Mucosa of descending colon (tissue), 3 donors: ENCODE measurements at places on chromosomes 5 and 9. TPM values are rescaled to one million over a fixed set of nuclear protein-coding genes. Genes with fewer than 3 reads are reported as not detected.

DNA sequence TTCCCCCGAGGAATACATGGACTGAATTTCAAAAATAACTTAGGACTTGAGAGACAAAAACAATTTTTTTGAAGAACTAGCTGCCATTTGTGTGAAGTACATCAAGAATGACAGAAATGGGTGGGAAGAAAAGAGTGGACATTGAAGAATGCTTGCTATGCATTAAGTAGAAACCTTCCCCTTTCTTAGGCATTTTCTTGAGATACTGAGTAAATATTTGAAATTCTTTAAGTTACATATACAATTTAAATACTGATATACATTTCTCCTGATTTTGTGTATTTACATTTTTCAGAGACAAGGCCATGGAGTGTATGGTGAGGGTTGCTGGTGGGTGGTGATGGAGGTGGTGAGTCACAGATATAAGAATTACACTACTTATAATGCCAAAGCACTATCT is 319.3 kb upstream of the ADAMTSL1 start:
- no peak for DNase-seq

DNA sequence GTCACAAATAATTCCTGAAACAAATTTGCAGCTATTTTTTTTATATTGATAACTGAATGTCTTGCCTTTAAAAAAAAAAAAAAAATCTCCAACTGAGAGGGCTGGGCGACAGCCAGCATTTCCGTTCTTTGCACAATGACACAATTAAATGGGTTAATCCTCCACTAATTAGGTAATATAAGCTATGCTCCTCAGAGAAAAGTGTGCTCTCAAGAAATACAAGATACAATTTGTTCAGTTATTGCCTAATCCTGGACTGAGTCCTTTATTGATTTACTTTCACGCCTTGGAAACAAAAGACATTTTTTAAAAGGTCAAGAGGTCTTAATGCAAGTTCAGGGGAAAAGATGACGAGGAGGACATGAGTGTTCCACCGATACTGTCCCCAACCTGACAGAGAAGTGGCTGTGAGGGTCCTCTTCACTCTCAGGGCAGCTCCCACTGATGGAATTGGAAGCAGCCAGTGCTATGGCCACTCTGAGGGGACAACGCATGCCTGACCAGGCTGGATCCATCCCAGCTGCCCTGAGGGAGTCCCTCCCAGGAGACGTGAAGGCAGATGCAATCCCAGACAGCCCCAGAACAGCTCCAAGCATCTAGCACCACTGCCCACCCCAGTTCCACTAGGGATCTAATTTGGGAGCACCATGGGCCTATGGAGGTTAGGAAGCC is 220.7 kb downstream of the GNA14 start:
- DNase-seq: no peak

- no peak for DNase-seq
These were observed 126.0 kb upstream of the TMEM161B start for GRCh38 chr5:88394536-88395175.

DNA sequence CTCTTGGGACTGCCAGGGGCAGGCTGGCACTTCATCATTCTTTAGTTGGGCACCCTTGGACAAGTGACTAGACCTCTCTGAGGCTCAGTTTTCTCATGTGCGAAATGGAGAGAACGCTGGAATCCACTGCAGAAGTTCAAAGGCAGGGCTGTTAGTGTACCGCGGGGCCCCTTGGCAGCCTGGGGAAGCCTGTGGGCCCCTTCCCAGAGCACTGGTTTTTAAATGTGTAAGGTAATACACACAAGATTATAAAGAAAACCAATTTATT is 209.5 kb upstream of the MVB12B start:
- no peak for DNase-seq

DNA sequence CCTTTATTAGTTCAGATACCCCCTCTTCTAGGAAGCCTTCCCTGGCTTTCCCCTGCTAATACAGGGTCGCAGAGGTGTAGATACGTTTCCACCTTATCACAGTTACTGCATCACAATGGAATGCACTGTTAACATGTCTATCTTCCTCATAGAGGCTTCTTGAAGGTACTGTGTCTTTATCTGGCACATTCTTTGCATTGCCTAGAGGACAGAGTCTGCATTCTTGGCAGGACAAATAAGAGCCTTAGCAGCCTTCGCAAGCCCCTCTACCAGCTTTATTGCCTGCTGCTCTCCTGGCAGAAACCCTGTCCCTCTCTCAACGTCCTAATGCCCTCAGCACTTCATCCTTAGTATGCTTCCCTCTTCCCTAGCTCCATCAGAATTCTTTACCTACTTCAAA is 31.6 kb downstream of the SLC1A3 start:
- DNase-seq: no peak

DNA sequence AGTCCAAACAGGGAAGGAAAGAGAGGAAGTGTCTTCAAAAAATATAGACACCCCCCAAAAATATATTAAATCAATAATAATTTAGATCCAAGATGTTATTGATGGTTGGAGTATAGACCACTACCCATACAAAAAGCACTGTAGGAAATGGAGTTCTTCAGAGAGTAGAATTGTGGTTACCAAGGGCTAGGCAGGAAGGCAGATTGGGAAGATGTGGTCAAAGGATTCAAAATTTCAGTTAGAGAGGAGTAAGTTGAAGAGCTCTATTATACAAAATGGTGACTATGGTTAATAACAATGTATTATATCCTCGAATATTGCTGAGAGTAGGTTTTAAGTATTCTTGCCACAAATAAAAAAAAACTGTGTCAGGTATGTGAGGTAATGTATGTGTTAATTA is 149.4 kb downstream of the CWC27 start:
- no peak for DNase-seq

DNA sequence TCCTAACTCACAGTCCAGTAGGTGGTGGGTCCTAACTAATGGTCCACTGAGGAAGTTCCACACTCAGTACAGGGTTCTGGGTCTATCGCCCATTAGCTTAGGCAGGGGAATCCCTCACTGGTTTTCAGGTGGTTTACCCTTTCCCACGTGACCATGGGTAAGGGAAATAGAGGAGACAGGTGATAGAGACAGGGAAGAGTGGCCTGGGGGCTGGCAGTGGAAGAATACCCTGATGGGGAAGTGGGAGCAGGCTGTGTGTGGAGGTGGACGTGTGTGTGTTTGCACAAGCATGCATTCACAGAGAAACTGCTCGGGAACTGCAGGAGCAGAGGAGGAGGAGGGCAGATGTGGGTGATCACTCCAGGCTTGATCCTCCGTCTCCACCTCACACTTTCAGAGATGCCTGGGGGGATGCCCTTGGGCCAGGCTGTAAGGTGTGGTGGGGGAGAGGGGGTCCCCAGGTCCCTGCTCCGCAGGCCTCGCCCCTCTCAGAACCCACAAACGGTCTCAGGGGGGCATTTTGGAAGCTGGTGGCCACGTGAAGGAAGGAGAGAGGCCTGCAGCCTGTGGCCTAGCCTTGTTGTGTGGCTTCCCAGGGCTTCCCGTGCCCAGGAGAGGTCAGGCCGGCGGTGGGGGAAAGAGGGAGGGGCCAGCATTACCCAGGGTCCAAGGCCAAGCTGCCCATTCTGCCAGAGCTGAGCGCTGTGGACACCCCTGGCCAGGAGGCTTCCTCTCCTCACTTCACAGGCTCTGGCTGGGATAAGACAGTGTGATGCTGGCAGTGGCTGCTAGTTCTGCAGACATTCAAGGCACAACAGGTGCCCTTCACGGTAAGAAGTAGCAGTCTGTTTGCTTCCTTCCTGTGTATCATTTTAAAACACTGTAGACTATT is 80.0 kb downstream of the OTULIN start:
- DNase-seq: no peak

DNA sequence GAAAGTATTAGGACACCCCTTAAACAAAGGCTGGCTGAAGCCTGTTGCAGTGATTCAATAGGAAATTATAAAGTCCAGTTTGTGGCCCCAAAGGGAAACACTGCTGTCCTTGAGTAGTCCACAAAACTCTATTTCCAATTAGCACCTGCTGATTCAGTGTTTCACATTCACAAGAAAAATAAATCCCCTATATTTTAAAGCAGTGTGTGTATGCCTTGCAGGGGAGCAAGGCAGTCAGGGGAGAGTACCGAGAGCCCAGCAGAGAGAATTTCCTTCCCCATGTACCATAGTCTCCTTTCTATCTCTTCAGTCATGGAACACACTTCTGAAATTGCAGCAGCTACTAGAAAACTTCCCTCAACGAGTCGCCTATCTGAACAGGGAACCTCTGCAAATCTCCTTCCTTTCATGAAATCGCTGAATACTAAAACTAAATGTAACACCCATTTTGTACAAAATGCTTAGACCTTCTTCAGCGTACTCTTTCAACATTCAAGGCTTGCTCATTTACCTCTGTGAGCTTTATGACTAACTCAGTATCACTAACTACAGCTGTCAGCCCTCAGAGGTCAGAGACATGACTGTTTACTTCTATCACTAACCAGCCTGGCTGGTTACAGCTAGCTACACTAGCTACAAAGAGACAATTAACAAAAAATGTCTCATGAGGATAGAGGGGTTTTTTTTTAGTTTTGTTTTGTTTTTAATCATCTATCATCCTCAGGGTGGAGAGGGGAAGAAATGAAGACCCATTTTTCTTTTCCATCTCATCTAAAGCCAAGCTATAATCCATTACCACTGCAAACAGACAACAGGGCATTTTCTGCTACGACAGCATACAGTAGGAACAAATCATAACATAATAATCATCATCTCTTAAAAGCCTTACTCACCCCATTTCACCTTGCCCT is 188.7 kb downstream of the EBF1 start:
- DNase-seq: no peak

- no peak for DNase-seq
These were observed 316.5 kb downstream of the BNC2 start for GRCh38 chr9:16553869-16554540.

DNA sequence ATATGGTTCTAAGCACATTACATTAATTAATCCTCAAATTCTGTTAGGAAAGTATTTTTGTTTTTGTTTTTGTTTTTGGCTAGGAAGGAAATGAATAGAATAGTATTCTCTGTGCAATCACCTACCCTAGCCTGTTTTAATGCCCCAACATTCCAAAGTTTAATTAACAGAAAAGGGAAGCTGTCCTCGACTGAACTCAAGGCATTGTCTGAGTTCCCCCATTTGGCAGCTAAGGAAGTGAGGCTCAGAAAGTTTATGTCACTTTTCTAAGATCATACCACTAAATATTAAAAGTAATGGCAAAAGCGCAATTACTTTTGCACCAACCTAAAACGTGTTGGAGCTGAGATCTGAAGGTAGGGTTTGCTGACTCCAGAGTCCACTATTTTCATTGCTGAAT is 59.8 kb downstream of the FGF1 start:
- DNase-seq: no peak

DNA sequence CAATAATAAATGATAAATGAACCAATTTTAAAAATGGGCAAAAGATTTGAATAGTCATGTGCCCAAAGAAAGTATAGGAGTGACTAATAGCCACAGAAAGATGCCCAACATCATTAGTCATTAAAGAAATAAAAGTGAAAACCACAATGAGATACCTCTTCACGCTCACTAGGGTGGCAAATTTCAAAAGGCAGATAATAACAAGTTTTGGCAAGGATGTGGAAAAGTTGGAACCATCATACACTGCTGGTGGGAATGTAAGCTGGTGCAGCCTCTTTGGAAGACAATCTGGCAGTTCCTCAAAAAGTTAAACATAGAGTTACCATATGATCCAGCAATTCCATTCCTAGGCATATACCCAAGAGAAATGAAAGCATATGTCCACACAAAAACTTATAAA is 1819.8 kb downstream of the MAT2B start:
- DNase-seq: no peak

GRCh38 chr9:129908906-129909305 is 73.6 kb downstream of the USP20 start:
- no peak for DNase-seq

- DNase-seq: no peak
These were observed 31.4 kb upstream of the FAT2 start for GRCh38 chr5:151622367-151623088.

DNA sequence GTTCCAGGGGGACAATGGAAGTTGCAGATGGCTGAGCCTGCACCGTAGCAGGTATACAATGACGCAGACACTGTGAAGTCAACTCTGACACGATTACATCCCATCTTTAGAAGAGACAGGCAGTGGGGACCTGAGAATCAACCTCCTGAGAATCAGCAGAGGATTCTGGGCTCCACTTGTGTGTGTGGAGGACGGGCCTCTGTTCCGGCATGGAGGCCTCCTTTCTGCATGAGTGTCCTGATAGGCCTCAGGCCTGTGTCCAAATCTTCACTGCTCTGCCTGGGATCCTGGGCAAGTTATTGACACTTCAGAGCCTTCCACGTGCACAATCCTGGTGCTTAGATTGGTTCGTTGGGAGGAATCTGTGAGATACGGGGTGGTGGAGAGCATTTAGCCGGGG is 151.2 kb upstream of the COL5A1 start:
- no peak for DNase-seq

DNA sequence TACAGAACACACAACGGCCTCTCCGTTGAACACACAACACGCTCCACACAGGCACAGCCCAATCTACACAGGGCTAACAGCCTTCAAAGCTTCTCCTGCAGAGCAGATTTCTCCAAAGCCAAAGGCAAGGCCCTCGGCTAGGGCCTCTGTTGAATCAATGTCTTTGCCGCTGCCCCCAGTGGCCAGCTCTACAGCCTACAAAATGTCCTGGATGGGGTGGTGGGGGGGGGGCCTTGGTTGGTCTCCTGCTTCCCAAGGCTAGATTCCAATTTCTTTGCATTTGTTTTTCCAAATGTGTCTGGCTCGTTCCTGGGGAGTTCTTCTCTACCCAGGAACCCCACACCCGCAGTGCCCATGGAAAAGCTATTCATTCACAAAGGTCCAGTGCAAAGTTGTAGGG is 167.2 kb downstream of the PAX5 start:
- DNase-seq: no peak

- no peak for DNase-seq
These were observed 222.5 kb upstream of the IL12B start for GRCh38 chr5:159552751-159553150.

DNA sequence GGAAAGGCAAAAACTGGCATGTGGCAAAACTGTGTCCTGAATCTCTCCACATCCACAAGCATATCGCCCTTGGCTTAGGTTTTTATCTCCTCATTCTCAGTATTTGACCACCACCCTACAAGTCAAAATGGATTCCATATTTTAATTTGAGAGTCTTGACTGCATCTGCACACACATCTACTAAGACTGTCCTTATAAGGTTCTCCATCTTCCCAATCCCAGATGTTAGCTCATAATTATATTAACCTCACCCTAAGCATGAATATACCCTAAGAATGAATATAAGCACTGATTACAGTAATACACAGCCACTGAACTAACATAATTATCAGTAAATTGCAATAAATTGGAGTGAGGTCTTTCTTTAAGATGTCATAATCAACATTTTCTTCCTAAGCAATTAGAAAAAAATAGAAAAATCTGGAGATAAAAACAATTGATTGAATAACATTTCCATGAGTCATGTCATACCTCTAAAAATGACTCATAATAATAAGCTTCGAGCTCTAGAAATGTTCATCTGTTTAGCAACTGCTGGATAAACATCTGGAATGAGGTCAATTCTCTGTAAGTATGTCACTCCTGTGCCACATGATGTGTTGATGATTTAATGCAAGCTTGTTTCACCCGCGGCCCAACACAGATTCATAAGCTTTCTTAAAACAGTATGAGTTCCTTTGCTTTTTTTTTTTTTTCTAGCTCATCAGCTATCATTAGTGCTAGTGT is 39.9 kb upstream of the PAM start:
- DNase-seq: no peak

Gene CCNO
- 0.29 TPM for total RNA-seq

Gene LIX1
- not detected for total RNA-seq

Gene SLC35A4
- 93.8 TPM for total RNA-seq

Gene NIM1K
- total RNA-seq: 0.43 TPM

Gene C9orf153
- total RNA-seq: not detected

Gene CD274
- total RNA-seq: 3.4 TPM

Gene SH3GL2
- total RNA-seq: 0.38 TPM

Gene C5orf63
- total RNA-seq: 14.9 TPM

Gene CA9
- total RNA-seq: not detected

Gene DAB2
- 55.7 TPM for total RNA-seq

Gene PCDHB12
- 3.9 TPM for total RNA-seq
